Fibroblast of the conjunctiva (primary cell): ENCODE measurements at places on chromosomes 2 and 18.

DNA sequence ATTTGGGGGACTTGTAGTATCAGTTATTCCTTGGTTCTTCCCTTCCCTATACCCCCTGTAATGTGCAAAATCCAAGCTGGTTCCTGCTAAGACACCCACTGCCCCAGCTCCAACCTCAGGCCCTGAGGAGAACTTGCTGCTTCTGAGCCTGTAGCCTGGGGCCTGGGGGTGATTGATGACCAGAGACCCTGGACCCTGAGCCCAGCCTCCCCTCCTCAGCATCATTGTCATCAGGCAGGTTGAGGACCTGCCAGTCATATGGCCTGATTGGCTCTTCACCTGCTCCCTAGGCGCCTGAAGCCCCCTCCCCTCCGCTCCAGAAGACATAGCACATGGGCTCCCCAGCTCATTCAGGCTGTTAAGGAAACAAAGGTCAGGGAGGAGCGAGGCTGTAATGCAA is 73.8 kb upstream of the YWHAQ start:
- no peak for DNase-seq

DNA sequence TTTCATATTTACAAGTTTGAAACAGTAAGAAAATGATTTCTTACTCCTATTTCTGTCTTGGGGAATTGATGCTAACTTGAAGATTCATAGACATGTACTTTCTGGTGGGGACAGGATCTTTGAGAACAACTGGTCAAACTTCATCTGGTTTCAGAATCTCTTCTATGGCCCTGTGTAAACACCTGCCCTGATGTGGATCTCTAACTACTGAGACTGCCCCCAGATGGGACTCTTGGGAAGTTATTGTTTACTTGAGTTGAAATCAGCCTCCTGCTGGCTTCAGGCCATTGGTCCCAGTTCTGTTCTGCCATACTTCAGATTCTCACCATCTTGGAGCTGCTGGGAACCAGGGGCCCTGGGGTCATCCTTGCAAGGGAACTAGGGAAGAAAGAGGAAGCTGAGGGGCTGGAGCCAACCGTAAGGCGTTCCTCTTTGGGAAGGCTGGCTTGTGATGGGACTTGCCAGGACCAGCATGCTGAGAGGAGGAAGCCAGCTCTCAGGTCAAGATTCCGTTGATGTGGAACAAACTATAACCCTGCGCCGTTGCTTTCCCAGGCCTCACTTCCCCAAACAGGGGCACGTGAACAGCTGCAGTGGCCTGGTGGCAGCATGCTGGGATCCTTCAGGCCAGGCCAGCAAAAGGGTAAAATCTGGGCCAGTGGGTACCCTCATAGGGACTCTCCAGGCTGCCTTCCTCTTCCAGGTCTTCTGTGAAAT is 135.5 kb upstream of the CXCR4 start:
- DNase-seq = no peak

DNA sequence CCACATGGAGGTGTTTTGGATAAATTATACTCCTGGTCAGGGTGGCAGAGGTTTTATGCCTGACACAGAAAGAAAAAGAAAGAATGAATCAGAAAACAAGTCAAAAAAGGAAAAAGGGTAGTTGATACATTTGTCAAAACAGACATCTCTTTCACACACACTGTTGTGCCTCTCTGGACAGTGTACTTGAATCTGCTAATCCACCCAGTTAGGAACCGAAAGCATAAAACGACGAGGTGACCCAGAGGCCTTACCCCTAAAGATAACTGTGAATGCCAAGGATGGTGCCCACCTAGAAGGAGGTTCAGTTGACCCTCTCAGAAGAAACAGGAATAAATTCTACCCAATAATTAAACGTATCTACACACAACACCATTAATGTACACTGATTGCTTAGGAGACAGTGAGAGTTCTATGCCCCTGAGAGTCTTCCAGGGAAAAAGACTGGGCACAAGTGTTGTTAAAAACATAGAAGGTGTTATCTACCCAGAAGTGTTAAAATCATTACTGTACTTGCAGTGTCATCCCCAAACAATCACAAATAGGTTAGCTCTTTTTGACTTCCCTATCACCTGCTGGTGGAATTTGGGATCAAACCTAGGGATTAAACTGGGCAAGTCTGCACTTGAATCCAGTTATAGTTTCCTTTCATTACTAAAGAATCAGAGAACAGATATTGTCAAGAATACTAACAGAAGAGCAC is 123.2 kb upstream of the DNAJC10 start:
- DNase-seq = no peak

- DNase-seq = no peak
These were observed 30.8 kb upstream of the LRRTM4 start for GRCh38 chr2:77552956-77553355.

- DNase-seq = no peak
These were observed 102.5 kb downstream of the CHN1 start for GRCh38 chr2:174902506-174903263.

DNA sequence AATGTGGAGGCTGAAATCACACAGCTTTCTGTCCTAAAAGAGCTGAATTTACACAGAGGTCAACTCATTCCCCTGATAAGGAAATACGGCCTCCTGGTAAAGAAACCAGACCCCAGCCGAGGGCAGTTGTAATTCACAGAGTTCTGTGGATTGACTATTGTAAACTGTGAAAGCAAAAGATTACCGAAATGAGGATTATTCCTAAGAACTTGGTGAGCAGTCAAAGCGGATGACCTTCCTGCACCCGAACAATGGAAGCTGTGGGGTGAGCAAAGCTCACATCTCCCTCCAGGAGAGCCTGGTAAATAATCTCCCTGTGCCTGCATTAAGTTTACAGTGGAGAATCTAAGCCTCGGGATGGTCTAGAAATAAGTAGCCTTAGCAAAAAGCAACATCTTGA is 138.2 kb upstream of the PXDN start:
- no peak for DNase-seq

DNA sequence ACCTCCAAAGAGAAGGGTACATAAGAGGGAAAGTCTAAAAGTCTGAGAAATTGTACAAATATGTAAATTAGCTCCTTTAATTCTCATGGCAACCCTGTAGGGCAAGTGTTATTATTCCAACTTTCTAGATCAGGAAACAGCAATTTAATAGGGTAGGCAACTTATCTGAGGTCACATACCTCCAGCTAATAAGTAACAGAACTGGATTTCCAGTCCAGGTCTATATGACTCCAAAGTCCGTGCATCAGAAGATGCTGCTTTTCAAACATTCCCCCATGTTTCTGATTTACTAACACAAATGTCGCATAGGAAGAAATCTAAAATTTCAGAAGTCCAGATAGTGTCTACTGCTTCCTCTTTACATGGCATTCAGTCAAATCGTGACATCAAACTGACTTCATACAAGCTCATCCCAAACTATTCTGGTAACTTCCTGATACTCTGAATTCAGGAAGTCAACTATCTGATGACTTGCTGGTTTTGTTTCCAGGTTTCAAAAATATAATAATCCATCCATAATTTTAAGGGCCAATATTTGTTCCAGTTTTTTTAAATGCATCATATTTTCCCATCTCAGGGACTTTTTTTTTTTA is 419.3 kb upstream of the ACVR2A start:
- no peak for DNase-seq

GRCh38 chr2:78644854-78645253 is 380.6 kb upstream of the REG3G start:
- DNase-seq = no peak

DNA sequence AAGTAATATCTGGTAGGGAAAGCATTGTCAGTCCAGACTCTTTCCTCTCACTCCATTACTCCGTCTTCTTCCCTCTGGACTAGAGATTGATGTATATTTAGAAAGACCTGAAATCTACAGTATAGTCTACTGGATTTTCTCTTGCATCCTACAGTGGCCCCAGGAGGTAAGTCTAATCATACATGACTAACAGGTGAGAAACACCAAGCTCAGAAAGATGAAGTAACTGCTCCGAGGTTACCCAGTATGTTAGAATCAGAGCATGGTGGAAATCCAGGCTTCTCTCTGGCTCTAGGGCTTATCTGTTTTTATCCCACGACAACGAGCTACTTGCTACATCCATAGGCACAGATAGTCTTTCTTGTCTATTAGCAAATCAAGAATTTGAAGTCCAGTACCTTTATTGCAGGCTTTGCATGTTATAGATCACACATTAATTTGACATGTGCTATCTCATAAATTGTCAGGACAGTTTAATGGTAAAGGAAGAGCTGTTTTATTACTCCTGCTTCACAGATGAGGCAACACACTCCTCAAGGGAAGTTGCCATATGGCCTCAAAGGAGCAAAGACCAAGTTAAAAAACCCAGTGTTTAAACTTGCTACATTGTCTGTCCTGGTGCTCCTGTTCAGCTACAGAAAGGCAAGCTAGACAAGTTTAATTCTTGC is 484.3 kb downstream of the THSD7B start:
- DNase-seq = no peak

DNA sequence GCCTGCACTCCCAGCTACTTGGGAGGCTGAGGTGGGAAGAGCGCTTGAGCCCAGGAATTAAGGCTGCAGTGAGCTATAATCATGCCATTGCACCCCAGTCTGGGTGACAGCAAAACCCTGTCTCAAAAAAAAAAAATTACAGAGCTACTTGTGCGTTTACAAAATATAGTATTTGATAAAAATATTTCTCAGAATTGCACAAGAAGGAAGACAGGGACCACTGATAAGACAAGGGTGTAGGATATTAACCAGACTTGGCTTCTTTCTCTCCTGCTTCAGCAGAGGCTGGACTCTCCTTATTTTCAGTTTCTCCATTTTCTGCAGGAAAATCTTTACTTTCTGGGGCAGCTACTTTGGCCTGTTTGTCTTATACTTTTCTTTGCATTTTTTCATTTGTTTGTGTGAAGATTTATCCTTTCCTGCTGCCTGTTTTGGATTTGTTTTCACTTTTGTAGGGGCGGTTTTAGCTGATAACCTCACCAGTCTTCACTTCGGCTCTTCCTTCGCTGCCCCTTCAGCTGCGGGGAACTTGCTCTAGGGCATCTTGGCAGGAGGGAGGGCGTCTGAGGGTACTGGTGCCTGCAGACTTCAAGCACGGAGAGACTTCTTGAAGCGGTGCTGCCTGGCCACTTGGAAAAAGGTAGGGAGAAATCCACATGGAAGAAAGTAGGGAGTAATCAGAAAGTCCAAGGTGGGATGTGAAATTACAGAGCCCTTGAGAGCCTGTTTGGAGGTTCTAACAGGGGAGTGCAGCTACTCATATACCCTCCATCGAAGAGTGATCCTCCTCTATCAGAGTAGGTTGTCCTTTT is 14.9 kb upstream of the ZDBF2 start:
- no peak for DNase-seq

DNA sequence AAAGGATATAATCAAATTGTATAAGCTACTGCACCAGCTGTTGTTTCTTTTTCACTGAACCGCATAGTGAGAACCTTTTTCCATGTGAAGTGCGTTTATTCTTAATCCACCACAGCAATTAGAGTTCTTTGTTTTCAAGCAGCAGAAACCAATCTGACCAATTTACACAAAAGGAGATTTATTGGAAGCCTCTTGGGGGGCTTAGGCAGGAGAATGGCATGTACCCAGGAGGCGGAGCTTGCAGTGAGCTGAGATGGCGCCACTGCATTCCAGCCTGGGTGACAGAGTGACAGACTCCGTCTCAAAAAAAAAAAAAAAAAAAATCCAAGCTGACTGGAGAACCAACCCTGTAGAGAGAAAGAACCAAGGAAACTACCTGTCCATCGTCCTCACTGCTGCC is 10.0 kb downstream of the ADNP2 start:
- DNase-seq = no peak

DNA sequence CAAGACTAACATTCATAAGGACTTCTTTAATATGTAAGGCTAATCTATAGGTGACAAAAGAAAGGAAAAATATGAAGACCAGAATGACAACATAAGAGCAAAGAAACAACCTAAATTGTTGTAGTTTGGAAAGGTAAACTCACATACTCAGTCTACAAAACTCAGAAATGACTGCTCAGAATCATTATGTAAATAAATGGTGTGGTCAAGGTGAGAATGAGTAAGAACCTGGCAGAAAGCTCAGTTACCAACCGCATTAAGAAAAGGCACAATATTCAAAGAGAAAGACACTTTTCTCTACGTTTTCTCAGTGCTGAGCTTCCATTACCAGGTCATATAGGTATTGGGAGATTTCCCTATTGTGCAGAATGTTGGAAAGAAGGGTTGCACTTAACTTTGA is 15.8 kb downstream of the ATF2 start:
- DNase-seq = no peak

GRCh38 chr2:66667301-66667700 is 232.4 kb downstream of the MEIS1 start:
- no peak for DNase-seq

GRCh38 chr2:7053650-7054265 is 136.5 kb downstream of the RNF144A start:
- DNase-seq = no peak

DNA sequence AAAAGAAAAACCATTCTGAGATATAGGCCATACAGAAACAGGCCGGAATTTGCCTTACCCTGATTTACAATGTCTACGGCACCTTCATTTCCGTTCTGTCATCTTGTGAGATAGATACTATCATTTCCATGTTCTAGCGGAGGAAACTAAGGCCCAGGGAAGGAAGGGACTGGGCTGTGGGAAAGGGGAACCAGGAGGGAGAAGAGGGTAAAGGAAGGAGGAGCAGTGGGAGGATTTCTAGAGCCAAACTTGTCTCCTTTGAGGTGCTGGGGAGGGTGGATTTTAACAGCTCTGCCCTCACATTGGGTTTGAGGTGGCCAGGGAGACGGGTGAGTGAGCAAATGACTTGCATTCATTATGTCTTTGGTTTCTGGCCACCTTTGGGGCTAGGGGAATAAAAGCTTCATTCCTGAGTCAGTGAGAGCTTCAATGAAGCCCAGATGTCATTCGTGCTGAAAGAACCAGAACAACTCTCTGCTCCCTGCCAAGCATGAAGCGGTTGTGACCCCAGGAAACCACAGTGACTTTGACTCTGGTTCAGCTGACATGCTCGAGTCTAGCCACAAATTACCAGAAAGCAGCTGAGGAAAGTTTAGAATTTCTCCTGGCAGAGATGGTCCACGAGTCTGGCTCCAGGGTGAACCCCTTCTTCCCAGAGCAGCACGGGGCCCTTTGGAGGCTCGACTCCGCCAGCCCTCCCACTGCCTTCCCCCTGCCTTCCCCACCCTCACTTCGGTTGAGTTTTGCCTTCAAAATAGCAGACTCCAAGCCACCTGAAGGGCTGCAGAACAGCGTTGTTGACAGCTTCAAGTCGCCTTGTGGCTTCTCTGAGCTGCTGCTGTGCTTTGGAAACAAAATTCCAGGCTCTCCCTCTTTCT is 3.8 kb downstream of the ACTG2 start:
- DNase-seq = peak; percentile 68
